Activated T-cell treated with anti-CD3 and anti-CD28 coated beads for 24 hours (primary cell): ENCODE measurements at places on chromosomes 16 and 17.

DNA sequence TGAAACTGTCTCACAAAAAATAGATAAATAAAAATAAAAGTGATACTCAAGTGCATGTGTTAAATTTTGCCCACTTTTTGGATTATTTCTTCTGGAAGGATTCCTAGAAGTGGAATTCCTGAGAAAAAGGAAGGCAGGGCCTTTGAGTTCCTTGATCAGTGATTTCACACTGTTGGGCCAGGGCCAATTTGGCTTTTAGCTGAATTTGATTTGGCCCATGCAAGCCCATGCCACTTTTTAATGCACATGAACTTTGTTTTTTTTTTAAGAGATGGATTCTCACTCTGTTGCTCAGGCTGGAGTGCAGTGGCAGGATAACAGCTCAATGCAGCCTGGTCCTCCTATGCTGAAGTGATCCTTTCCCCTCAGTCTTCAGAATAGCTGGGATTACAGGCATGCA is 96.3 kb downstream of the TNFRSF13B start:
- DNase-seq: no peak

DNA sequence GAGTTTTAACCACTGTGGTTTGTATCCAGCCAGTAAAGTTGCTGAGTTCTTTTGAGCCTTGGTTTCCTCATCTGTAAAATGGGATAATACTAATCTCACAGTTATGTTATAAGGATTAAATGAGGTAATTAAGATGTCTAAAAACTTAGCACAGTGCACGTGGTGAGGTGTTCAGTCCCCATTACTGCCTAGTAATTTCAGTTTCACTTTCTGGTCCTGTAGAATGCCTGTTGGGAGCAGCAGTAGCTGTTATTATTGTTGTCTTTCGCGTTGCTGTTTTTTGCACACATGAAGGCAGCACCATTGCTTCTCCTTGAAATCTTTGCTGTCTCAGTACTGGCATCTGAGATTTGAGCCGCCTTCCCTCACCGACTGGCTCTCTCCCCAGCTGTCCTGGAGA is 182.4 kb downstream of the DNAH9 start:
- DNase-seq: no peak

GRCh38 chr17:48187872-48188608 is 80.5 kb downstream of the SNX11 start:
- DNase-seq: no peak

DNA sequence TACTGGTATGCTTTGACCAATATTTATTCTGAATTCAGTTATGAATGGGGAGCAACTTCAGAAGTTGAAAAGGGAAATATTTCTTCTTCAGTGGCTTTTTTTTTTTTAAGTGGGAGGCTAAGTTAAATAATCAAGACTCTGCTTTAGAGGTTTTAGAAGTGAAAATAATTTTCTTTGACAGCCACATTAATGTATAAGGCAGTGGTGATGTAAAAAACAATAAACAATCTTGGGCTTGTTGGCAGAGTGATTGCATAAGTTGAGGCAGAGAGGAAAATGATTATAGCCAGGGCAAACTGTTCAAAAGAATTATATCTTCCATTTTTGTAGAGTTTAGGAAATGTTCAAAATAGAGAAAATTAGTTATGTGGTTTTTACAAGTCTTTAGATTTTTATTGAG is 5.4 kb upstream of the KRT12 start:
- no peak for DNase-seq

- DNase-seq: no peak
Measured at GRCh38 chr17:48102798-48103715, 1.8 kb upstream of the CBX1 start.

GRCh38 chr17:76623271-76624146 is 20.0 kb downstream of the ST6GALNAC1 start:
- peak; percentile 64 for DNase-seq

- DNase-seq: peak; percentile 86
Measured at GRCh38 chr17:46922804-46923635, at the start of gene GOSR2. GOSR2 (plus strand) TSS chr17:46923160; CDS start chr17:46923193, 33 bp downstream.

DNA sequence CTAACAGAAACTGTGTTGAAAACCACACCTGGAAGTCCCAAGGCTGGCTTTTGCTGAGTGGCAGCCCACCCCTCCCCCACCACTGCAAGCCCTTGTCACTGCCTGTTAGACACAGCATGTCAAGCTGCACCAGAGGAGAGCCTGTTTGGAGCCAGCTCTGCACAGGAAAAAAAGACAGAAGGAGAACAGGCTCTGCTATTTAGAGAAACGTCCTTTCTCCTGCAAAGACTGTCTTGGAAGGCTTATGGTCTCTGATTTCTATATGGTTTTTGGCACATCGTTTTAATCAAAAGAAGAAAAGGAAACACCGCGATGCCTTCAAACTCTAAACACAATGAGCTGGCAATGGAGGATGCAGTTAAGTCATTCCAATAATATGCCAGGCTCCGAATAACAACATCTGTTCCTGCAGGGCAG is 275.5 kb downstream of the MAP2K4 start:
- DNase-seq: no peak

DNA sequence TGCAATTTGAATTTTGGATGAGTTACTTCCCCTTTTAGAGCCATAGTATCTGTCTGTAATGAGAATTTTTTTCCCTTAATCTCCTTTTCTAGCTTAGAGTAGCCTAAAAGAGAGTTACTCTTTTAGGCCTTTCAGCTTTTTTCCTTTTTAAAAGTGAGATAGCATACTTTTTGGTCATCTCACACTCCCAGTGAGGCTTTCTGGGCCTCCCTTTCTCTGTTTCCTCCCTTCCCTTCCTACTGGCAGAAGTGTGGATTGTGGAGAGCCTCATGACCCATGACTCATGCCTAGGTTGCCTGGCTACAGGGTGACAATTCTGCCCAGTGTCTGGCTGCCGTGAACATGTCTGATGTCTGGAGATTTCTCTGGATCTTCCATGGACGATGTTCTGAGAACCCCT is 15.2 kb downstream of the KRT23 start:
- no peak for DNase-seq

GRCh38 chr17:4204710-4205173 is 59.0 kb downstream of the ANKFY1 start:
- DNase-seq: no peak

DNA sequence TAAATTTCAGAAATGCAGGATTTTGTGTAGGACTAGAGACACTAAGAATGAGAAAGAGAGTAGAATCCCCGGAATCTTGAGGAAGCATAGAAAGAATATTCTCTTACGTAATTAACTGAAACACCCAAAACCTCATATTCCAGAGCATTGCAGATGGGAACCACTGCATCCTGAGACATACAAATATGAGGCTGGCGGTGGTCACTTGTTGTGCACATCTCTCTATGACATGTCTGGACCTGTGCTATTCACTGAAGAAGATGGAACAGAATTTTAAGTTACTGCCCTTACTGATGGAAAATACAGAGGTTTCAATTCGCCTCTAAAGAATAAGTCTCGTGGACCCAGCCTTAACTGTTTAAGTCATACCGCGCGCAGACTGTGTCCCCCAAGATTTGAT is 806 bp downstream of the RAD51C start:
- no peak for DNase-seq

- no peak for DNase-seq
Measured at GRCh38 chr16:69366431-69366830, 14.8 kb upstream of the TMED6 start.

DNA sequence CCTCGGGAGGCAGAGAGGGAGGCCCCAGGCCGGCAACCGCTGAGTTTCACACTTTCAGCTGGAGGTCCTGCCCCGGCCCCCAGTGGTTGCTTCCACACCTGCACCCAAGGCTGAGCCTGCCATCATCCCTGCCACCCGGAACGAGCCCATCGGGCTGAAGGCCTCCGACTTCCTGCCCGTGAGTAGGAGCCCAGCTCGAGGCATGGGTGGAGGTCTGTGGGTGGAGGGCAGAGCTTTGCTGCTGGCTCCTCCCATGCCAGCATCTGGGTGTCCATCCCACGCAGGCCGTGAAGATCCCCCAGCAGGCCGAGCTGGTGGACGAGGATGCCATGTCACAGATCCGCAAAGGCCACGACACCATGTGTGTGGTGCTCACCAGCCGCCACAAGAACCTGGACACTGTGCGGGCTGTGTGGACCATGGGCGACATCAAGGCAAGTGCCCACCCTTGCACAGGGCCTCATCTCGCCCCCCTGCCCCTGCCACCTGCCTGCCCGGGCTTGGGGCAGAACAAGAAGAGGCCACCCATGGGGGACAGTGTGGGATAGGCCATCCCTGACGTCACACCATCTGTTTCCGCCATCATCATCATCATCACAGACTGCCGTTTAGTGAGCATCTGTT is 19.6 kb downstream of the KATNB1 start:
- no peak for DNase-seq

- DNase-seq: no peak
Measured at GRCh38 chr17:33167736-33168135, 125.4 kb downstream of the ASIC2 start.

GRCh38 chr16:51149251-51149661 is 1.8 kb downstream of the SALL1 start:
- no peak for DNase-seq

DNA sequence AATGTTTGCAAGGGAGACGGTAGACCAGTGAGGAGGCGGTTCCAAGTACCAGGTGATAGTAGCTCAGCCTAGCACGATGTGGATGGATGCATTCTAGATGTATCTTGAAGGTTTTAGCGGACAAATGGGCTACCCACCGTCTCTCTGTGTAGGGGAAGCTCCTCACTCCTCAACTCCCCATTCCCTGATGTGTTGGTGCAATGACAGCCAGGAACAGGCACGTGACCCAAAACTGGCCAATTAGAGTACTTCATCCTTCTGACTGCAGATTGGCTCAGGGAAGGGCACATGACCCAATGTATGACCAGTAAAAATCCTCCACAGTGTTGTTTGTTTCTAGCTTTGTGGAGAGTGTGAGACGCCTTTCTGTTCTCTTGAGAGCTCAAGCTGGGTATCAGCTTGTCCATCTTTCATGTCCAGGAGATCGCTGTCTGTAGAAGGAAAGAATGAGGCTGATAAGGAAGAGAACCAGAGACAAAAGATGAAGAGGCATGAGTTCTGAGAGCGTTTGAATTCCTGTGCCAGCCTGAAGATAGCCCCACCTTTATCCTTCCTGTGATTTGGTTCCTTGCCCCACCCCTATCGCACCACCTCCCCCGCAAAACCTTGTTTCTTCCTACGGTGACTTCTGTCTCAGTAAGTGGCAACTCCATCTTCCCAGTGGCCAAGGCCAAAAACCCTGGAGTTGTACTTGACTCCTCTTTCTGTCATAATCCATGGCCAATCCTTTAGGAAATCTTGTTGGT is 2.3 kb upstream of the BORCS6 start:
- no peak for DNase-seq

DNA sequence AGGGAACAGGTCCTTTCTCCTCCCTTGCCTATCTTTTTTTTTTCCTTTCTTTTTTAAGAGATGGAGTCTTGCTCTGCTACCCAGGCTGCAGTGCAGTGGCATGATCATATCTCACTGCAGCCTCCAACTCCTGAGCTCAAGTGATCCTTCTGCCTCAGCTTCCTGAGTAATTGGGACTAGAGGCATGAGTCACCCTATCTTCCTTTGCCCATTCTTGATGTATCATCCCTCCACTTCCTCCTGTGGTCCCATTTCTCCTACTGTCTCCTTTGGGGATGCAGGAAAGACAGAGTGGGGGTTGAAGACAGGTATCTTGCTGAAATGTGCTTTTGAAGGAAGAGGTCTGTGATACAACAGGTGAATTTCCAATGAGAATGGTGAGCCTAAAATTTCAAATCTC is 5.5 kb downstream of the MYO19 start:
- DNase-seq: no peak

DNA sequence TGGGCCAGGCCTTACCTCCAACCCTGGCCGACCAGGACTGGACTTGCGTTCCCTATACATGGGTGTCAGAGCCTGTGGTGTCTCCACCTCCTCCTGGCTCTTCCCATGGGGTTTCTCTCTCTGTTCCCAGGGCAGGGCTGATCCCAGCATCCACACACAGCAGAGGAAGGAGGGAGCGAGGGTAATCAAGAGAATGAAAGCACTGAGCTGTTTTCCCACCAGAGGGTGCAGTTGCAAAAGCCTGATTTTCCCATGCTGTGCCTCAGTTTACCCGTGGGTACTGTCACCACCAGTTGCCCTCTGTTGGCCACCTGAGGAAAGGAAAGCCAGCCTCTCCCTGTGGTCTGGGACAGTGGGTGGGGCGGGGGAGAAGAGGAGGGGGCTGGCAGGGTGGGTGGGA is 249.7 kb upstream of the GSE1 start:
- DNase-seq: no peak

- DNase-seq: no peak
Measured at GRCh38 chr17:75610103-75610984, 22.7 kb downstream of the MYO15B start.

- DNase-seq: no peak
Measured at GRCh38 chr17:29074488-29074887, 31.5 kb downstream of the PIPOX start.

DNA sequence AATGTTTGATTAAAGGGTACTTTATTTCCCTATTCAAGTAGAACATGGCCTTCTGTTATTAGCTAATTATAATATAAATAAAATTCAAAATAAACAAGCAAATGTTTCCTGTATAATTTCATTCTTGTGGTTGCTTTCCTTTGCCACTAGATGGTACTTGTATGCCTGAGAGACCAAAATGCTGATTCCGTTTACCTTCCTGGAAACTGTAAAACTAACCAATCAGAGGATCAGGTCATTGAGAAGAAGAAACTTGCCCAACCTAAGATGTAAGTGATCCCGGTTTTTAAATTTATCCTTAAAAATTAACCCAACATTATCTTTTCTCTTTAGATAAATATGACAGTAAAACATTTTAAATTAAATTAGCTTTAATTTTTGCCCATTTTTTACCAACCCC is 8.1 kb upstream of the ABCA5 start:
- no peak for DNase-seq

- no peak for DNase-seq
Measured at GRCh38 chr16:65601781-65602180, 479.9 kb upstream of the CDH11 start.

GRCh38 chr17:55745258-55745657 is 5.6 kb upstream of the PCTP start:
- DNase-seq: no peak

- DNase-seq: no peak
Measured at GRCh38 chr16:84899414-84899813, 79.6 kb downstream of the CRISPLD2 start.

DNA sequence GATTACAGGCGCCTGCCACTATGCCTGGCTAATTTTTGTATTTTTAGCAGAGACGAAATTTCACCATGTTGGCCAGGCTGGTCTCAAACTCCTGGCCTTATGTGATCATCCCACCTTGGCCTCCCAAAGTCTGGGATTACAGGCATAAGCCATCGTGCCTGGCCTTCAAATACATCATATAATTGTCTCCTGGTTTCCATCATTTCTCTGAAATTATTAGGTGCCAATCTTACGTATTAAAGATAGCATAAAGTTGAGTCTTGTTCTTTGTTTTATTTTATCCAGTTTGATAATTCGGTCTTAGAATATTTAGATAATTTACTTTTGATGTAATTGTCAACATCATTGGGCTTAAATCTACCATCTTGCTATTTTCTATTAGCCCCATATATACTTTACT is 32.8 kb upstream of the TMEM92 start:
- no peak for DNase-seq
